Glomerular endothelial cell (primary cell): ENCODE measurements at places on chromosomes 1 and 21.

DNA sequence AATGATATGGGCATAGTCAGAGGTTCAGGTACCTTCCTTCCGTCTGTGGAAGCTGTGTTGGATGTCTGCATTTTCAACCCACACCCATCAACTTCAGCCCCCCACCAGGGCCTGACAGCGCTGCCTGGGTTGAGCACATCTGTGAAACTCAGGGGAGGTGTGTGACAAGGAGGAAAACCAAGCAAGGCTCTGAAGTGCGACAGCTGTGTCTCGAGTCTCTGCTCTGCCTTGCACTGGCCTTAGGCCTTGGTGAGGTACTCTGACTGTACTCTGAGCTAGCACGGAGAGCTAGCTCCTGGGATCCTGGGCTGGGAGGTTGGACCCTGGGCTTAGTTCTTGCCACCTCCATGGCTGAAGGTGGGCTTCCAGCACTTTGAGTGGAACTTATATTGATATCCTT is 9.1 kb downstream of the VANGL2 start:
- DNase-seq = no peak

DNA sequence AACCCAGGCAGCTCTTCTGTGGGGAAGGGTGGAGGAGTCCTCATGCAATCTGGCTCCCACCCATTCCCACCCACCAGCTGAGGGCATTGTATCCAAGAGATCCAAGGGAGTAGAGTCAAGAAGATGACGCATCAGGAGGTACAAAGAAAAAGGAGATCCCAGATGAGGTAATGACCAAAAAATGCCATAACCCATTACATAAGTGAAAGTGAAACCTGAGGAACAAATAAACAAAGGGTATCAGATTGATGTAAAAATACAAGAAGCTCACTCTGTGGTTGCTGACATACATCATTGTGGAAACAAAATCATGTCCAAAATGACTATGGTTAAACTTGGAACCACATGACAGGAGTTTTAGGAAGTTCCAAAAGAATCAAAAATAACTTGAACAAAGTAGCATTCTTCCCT is 42.5 kb downstream of the CCN1 start:
- DNase-seq = no peak

DNA sequence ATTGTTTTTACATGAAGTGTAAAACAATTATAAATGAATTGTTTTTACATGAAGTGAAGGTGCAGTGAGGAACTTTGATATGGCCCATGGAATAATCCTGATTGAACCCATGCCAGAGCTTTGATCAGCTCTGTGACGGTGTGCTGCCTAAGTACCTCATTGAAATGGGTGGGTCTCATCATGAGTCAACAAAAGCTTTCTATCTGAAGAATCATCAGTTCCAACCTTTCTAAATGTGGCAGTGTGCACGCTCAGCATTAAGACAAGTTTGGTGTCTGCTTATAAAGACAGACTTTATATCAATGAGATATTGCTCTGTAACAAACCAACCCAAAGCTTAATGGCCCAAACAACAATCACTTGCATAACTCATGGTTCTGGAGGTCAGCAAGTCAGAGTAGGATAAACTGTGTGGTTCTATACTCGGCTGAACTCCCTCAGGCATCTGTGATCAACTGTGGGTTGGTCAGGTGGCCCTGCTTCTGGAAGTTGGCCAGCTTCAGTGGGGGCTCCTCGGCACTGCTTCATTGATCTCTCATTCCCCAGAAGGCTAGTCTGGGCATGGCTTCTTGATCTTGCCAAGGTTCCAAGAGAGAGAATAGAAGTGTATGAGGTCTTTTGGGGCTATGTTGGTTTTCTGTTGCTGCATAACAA is 258.0 kb downstream of the LTN1 start:
- DNase-seq = no peak

GRCh38 chr1:231337043-231337471 is 595 bp downstream of the EXOC8 start:
- no peak for DNase-seq

DNA sequence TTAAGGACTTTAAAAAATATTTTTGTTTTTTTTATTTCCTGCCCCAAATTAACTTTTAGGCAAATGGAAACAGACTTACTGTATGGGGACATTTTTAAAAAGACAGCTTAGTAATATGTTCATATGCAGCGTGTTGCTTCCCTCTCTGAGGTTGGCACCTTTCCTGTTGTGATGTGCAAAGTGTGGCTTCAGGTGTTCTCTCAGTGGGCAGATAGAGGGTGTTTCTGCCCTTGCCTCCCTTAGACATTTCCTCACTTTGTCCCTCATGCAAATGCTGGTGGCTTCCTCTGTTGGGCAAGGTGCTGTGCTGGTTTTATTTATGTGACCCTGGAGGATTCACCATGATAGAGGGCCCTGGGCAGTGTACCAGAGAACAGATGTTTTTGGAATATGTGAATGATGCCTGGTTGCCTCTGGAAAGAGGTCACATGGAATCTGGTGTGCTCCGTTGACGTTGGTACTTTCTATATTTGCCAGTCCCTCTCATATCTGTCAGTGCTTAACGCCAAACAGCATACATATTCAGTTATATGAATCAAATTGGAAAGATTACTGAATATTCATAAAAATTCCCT is 123.5 kb downstream of the PATJ start:
- no peak for DNase-seq

GRCh38 chr1:192861860-192862259 is 53.0 kb downstream of the RGS2 start:
- DNase-seq = peak; percentile 3

- DNase-seq = no peak
Observed at GRCh38 chr1:42302034-42302433, 33.0 kb downstream of the FOXJ3 start.

DNA sequence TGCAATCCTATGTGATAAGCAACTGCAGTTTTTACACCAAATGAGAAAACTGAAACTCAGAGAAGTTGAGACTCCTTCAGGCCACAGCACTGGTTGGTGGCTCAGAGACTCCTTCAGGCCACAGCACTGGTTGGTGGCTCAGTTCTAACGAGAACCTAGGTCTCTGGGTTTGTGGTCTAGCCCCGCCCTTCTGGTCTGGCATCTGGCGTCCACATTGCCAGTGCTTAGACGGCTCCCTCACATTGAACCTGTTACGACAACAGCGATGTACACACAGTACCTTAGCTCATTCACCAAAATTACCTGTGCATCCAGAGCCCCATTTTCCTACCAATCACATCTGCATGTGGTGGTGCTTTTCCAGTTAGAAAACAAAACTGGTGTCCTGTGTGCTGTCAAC is 66.1 kb downstream of the NID1 start:
- DNase-seq = no peak

DNA sequence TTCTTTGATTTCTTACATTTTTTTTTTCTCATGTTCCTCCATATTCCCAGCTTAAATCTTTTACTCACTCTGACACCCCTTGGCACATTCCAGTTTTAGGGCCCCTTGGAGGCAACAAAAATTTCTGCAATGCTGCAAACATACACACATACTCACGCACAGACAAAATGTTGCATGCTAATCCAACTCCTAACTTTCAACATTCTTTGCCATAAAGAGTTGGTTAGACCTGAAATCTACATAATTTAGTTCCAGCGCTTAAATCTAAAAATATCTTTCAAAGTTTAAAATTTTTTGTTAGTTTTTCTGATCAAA is 103.9 kb downstream of the PTPN14 start:
- no peak for DNase-seq

GRCh38 chr1:46194641-46195193 is 3.5 kb downstream of the POMGNT1 start:
- no peak for DNase-seq

DNA sequence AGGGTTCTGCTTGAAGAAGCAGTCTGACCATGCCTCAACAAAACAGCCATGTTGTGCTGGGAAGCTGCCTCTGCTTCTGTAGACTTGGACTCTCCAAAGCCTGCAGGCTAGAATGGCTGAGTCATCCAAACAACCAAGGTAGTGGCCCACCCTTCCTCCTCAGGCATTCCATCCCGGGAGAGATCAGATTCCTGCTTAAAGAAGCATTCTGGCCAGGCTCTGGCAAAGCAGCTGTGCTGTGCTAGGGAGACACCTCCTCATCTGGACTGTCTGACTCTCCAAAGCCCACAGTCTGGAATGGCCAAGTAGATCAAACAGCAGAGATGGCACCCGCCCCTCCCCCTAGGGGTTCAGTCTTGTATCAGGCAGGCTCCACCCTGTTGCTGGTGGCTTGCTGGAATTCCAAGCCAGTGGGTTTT is 38.3 kb upstream of the F3 start:
- DNase-seq = no peak

GRCh38 chr1:209876078-209876800 is 48.5 kb downstream of the UTP25 start:
- no peak for DNase-seq

GRCh38 chr1:201483373-201483949 is 14.5 kb upstream of the PHLDA3 start:
- DNase-seq = no peak

GRCh38 chr1:41481109-41481775 is 3.2 kb downstream of the EDN2 start:
- DNase-seq = no peak

DNA sequence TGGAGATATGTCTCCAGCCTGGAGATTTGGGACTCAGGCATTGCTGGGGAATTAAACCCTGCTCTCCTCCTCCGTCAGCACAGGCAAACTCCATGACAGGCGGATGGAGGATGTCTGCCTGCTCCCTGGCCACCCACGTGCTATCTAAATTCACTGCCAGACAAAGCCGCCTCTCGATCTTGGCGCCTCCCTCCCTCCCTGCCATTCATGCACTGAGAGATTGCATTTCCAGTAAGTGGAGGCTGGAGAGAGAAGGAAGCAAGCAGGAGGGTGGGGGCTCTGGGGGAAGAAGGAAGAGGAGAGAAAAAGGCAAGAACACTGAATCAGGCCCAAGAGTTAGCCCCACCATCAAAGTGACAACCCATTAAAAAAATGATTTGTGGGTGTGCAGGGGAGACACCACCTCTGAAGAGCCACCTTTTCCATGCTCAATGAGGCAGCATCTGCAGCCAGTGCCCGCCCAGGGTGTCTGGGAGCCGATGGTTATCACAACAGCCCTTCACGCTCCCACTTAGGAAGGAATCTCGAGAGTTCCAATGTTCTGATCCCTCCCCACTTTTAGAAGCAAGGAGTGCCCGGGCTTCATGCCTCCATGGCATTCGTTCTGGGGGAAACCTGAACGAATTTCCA is 183.0 kb downstream of the HIVEP3 start:
- DNase-seq = no peak

- peak; percentile 47 for DNase-seq
Observed at GRCh38 chr1:224168859-224169380, 14.1 kb upstream of the DEGS1 start.

DNA sequence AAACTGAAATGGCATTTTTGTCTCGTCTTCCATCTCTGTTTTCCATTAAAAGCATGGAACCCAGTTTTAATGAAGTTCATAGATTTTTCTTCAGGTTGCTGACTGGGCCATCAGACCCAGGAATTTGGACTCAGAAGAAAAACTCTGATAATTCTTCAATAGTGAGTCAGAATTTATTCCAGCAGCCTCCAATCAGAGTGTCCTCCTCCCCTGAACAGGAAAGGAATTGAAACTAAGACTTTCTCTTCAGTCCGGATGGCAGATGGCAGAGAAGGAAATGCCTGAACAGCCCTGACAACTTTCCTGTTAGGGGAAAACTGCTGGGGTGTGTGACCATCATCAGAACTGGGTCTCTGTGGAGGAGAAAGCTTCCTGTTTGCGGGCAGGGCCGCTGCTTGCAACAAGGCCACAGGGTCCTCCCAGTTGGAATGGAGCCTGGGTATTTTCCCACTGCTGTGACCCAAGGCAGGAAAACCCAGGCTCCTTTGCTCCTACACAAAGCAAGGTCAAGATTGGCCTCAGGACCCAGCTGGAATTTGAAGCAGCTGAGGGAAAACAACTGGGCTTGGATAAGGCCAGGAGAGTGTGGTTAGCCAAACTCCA is 20.7 kb downstream of the CD34 start:
- peak; percentile 98 for DNase-seq

- DNase-seq = no peak
Observed at GRCh38 chr1:18351735-18352134, 129.0 kb upstream of the KLHDC7A start.

- DNase-seq = no peak
Observed at GRCh38 chr1:236623371-236624166, 19.3 kb upstream of the HEATR1 start.

DNA sequence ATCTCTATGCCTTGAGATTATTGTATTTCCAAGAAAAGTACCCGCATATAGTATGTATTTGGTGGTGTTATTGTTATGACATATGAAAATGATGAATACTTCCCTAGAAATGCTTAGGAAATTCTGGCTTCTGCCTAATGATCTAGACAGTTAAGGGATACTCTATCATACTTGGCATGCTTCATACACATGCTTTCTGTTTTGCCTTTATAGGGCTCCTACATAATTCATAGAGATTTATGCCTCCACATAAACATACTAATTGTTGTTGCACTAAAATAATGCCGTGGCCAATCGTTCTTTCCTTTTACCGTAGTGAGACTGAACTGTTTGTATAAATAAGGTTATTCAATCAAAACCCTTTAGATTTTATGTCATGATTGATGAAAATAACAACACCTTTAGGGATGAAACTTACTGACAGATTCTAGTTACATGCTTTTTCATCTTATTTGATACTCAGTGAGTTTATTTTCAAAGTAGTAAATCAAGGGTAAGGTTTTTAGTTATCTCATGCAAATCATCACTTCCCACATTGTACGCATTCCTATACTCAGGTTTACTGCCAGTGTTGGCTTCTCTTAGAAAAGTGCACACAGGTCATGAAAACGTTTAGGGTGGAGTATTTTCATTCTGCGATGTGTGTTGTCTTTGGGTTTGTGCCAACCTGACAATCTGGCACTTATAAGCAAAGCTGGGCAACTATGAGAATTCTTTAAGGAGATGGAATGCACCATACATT is 40.5 kb upstream of the SCYL3 start:
- no peak for DNase-seq

GRCh38 chr1:53406551-53407235 is 52.5 kb upstream of the DMRTB1 start:
- DNase-seq = no peak

DNA sequence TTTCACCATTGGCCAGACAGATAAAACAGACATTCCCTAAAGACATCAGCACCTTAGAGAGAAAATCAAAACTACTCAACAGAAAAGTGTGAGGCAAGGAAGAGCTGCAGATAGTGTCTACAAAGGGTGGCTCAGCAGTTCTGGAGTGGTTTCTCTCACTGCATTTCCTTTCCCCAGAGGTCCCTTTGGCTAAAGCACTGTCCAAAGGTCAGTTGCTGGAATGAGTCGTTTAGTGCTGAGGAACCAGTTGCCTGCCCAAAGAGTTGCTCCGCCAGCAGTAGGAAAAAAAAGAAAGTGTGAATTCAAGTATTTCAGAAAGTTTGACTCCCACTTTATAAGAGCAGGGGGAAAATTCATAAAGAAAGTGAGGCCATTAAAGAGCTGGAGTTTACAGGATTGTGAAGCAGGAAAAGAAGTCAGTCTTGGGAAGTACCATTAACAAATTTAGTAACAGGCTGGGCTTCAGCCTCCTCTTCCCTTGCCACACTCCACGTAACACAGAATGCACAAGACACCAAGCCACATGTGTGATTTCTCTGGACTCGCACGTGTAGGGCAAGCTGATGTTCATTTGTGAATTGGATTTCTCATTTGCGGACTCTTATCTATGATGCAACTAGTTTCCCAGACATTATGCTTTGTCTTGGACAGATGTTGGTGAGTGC is 122.2 kb downstream of the RUNX1 start:
- DNase-seq = no peak

- DNase-seq = no peak
Observed at GRCh38 chr1:240820816-240821215, 208.9 kb upstream of the GREM2 start.

- no peak for DNase-seq
Observed at GRCh38 chr1:176178316-176178715, 28.8 kb downstream of the COP1 start.
